ENCODE measurements at places on chromosomes 1 and 21.

DNA sequence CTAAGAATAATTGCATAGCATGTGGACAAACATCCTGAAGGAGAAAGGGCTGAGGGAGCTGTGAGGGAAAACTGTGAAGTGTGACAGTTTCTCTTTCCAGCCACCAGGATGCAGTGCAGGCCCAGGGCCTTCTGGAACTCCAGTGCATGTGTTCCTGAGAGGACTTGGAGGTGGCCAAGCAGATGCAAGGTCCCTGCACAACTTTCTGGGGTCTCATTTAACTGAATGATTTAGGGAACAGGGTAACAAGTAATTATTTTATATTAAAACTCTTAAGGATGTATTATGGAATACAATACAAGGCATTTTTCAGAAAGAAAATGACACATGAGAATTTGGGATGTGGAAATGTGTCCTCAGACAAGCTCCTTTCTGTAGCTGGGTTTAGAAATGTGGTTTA is 61.2 kb upstream of the MCOLN3 start:
- peak; percentile 47 for DNase-seq

DNA sequence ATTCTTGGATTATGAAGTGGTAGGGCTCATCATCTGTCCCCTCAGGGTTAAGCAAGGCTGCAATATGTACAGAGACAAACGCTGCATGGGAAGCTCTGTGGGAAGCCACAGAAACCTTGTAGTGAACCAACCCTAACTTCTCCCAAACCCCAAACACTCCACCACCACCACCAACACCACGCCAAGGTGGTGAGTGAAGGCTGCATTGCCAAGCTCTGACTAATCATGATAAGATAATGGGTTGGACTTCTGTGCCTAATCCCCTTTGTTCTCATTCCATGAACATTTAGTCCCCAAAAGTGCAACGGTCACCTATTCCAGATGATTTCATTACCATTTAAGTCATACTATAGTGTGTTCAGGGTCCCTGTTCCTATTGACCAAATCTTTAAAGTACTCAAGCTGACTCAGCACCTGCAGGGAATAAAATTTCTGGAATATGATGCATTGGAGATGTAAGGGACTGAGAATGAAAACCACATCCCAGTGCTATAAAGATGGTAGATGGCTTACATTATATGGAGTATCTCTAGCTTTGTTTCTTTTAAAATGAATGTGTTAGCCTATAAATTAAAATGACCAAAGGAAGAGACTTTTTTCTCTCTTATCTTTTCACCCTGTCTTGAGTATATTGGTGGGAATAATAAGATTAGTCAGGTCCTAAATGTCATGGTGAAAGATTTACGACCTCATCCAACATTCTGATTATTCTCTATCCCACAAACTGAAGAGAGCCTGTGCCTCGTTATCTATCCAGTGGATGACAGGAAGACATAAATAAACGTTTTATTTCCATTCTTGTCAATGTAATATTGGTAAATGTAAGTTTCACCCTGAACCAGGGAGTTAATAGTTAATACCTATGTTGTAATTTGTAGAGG is 22.6 kb upstream of the PLD5 start:
- no peak for DNase-seq

GRCh38 chr1:75412616-75413015 is 198.3 kb downstream of the SLC44A5 start:
- DNase-seq, result no peak

- DNase-seq, result peak; percentile 66
Observed at GRCh38 chr1:44405031-44405797, at the start of gene RNF220. RNF220 (plus strand) TSS chr1:44405255.

DNA sequence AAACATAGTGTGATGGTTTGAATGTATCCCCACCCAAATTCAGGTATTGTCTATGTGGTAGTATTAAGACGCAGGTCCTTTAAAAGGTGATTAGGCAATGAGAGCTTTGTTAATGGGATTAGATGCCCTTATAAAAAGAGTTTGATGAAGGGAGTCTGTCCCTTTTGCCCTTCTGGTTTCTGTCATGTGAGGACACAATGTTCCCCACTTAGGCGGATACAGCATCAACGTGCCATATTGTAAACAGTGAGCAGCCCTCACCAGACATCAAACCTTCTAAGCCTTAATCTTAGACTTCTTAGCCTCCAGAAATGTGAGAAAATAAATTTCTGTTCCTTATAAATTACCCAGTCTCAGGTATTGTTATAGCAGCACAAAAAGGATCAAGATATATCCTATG is 172.8 kb downstream of the FAF1 start:
- no peak for DNase-seq

- no peak for DNase-seq
Observed at GRCh38 chr1:151144474-151145303, 1.7 kb downstream of the SEMA6C start.
